ENCODE measurements at places on chromosomes 4 and X. TPM values are rescaled to one million over a fixed set of nuclear protein-coding genes. Genes with fewer than 3 reads are reported as not detected.

- no peaks in the 10 kb centered on the region for H3K36me3 ChIP-seq
- H3K27ac ChIP-seq = no peak overlapping the region
- no peak overlapping the region for H3K4me3 ChIP-seq
- H3K27me3 ChIP-seq = no peaks in the 10 kb centered on the region
- H3K4me1 ChIP-seq = no peaks in the 10 kb centered on the region
Observed at GRCh38 chr4:187550256-187550950, 445.2 kb upstream of the ZFP42 start.

GRCh38 chr4:155532373-155533085 lies 134.1 kb upstream of the GUCY1A1 start:
- no peak overlapping the region for H3K4me3 ChIP-seq
- DNase-seq = no peak
- peaks cover 2% of the 10 kb centered on the region for H3K27me3 ChIP-seq
- no peak overlapping the region for H3K27ac ChIP-seq
- no peaks in the 10 kb centered on the region for H3K36me3 ChIP-seq

DNA sequence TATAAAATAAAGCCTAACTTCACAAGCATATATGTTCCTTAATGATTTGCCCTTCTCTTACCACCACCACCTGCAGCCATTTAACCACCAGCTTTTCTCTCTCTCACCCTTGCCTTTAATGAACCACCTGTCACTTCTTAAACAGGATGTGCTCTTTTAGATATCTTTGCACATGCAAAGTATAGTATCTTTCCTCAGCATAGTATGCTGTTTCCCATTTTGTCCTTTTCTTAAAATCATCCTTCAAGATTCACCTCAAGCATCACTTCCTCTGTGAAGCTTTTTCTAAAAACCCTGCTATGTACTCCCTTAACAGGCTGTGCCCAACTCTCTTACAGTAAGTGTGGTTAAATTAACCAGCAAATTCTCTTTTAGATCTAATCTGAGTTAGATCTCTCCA lies 8.2 kb upstream of the CNOT6L start:
- no peaks in the 10 kb centered on the region for H3K27me3 ChIP-seq
- no peak for DNase-seq
- H3K36me3 ChIP-seq = no peaks in the 10 kb centered on the region
- peaks cover 17% of the 10 kb centered on the region for H3K4me1 ChIP-seq

DNA sequence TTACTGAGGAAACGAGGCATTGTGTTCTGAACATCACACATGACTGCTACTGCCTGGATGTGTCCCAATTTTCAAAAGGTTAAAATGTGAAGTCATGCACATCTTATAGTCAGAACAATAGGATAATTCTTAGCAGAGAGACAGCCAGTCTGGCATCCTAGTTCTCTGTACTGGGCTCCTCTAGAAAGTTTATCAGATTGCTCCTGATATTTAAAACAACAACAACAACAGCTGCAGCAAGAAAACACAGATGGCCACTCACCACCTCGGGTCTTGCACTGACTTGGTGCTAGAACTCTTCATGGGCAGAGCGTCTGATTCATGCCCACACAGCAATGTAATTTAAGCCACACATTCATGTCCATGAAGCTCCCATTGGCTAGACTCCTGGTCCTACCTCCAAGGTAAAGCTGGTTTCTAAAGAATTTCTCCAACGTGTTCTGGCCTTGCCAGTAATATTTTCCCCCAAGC lies 33.3 kb upstream of the SLC2A9 start:
- H3K27me3 ChIP-seq = peaks cover 3% of the 10 kb centered on the region
- H3K4me1 ChIP-seq = no peaks in the 10 kb centered on the region
- no peak overlapping the region for H3K4me3 ChIP-seq
- no peak overlapping the region for H3K27ac ChIP-seq
- peaks cover 13% of the 10 kb centered on the region for H3K36me3 ChIP-seq

GRCh38 chr4:52421811-52422213 lies 237.3 kb downstream of the USP46 start:
- no peaks in the 10 kb centered on the region for H3K27me3 ChIP-seq
- no peak for DNase-seq
- H3K4me3 ChIP-seq = no peak overlapping the region
- no peaks in the 10 kb centered on the region for H3K36me3 ChIP-seq
- no peak overlapping the region for H3K27ac ChIP-seq

- DNase-seq = no peak
- H3K4me3 ChIP-seq = no peak overlapping the region
- H3K27me3 ChIP-seq = no peaks in the 10 kb centered on the region
- H3K27ac ChIP-seq = no peak overlapping the region
- H3K36me3 ChIP-seq = no peaks in the 10 kb centered on the region
- no peaks in the 10 kb centered on the region for H3K4me1 ChIP-seq
Observed at GRCh38 chr4:7598939-7599790, 164.4 kb upstream of the PSAPL1 start.

GRCh38 chr4:94304365-94304971 lies 38.2 kb downstream of the HPGDS start:
- no peak overlapping the region for H3K4me3 ChIP-seq
- peaks cover 14% of the 10 kb centered on the region for H3K4me1 ChIP-seq
- H3K27ac ChIP-seq = no peak overlapping the region
- no peaks in the 10 kb centered on the region for H3K36me3 ChIP-seq

DNA sequence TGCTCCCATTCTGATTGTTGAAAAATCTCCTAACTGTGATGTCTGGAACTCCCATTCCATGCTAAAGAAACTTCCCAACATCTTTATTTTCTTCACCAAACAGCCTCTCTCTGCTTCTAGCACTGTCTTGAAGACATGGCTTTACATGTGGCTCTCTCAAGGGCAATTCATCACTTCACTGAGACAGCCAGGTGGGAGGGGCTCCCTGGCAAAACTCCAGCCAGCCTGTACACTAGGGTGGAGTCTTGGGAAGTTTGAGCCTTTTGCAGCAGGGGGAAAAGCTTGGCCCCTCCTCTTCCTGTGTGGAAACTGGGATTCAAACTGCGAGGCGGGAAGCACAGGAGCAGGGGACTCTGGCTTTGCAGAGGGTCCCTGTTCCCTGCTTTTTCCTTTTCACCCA lies 130.5 kb upstream of the TTC29 start:
- H3K4me1 ChIP-seq = no peaks in the 10 kb centered on the region
- H3K27ac ChIP-seq = no peak overlapping the region
- H3K27me3 ChIP-seq = peaks cover 1% of the 10 kb centered on the region
- no peak for DNase-seq
- H3K36me3 ChIP-seq = no peaks in the 10 kb centered on the region
- H3K4me3 ChIP-seq = no peak overlapping the region

DNA sequence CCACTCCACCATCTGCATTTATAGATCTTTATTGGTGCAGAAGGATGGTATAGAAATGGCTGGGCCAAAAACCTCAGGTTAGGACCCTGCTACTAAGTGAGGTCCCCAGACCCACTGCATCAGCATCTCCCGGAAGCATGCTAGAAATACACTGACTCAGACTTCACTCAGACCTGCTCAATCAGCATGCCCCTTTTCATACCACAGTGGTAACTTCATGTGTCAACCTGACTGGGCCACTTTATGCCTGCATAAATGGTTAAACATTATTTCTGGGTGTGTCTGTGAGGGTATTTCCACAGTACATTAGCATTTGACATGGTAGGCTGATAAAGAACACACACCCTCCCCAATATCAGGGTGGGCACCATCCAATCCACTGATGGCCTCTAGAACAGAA lies 118.6 kb upstream of the VCX3B start:
- H3K4me1 ChIP-seq = no peaks in the 10 kb centered on the region
- no peak for DNase-seq
- H3K4me3 ChIP-seq = no peak overlapping the region
- no peak overlapping the region for H3K27ac ChIP-seq

GRCh38 chr4:76987153-76987591 lies 37.6 kb downstream of the SEPTIN11 start:
- peaks cover 53% of the 10 kb centered on the region for H3K4me1 ChIP-seq
- H3K27ac ChIP-seq = no peak overlapping the region
- H3K4me3 ChIP-seq = no peak overlapping the region
- H3K36me3 ChIP-seq = no peaks in the 10 kb centered on the region

DNA sequence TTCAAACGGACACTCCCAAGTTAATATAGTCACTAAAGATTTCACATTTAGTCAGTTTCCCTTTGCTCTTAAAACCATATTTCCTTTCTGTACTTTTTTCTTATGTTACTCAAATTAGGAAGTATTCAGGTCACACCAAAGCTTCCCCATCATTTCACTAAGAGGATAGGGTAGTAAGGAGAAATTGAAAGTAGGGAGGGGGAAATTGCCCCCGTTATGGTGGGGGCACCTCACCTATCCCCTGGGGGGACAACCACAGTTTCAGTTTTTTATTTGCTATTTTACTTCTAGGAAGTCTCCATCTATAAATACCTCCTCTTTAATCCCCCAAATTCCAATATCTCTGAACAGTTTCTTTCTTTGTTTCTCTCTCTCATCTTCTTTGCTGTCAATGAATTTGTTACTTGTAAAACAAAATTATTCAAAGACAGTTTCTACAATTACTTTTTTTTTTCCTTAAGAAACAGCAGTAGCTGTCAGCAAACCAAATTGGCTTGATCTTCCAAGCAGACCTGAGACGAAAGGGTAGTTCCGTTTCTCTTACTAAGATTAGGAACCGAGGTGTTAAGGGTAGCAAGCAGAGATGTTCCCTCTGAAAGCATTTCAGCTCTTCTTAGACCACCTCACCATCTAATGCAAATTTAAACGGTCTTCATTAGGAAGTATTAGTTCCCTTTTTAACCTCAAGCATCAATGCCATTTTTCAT lies 160.2 kb upstream of the KLF3 start:
- peaks cover 44% of the 10 kb centered on the region for H3K4me1 ChIP-seq
- no peak overlapping the region for H3K4me3 ChIP-seq
- no peak for DNase-seq

DNA sequence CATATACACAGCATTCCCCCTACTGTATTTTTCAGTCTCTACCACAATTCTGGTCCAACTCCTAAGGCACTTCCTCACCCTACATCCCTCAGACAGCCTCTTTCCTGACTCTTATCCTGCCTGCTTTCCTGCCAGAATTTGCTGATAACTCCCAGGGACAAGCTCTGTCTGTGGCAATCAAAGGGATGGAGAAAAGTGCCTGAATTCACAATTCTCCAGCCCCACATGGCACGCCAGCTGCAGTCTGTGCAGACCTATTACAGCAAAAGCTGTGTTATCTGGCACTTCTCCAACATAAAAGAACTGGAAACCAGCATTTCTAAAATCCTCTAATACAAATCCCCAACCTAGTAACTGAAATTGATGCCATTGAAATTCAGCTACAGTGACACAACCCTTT lies 404.8 kb downstream of the KLHL13 start:
- H3K27ac ChIP-seq = no peak overlapping the region
- H3K36me3 ChIP-seq = no peaks in the 10 kb centered on the region
- H3K4me1 ChIP-seq = no peaks in the 10 kb centered on the region
- no peaks in the 10 kb centered on the region for H3K27me3 ChIP-seq
- no peak for DNase-seq

GRCh38 chr4:36692586-36692985 lies 411.2 kb downstream of the DTHD1 start:
- no peaks in the 10 kb centered on the region for H3K27me3 ChIP-seq
- no peaks in the 10 kb centered on the region for H3K4me1 ChIP-seq
- no peak overlapping the region for H3K4me3 ChIP-seq

DNA sequence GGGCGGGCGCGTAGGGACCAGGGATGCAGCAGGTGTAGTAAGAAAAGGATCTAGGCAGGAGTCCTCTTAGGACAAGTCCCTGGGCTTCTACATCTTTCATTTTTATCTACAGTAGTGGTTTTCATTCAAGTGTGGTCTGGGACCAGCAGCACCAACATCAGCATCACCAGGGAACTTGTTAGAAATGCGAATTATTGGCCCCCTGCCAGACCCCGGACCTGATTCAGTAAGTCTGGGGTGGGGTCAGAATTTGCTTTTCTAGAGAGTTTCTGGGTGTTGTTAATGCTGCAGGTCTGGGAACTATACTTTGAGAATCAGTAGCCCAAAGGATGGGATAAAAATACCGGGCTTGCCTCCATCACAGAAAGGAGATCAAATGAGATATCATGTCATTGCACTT lies 1.3 kb upstream of the PCYT1B start:
- no peak overlapping the region for H3K4me3 ChIP-seq
- DNase-seq = no peak
- no peaks in the 10 kb centered on the region for H3K36me3 ChIP-seq

GRCh38 chrX:23884427-23885024 lies 23.2 kb downstream of the APOO start:
- DNase-seq = no peak
- peaks cover 15% of the 10 kb centered on the region for H3K4me1 ChIP-seq
- no peak overlapping the region for H3K27ac ChIP-seq
- no peak overlapping the region for H3K4me3 ChIP-seq

GRCh38 chr4:156746111-156746510 lies 225.5 kb downstream of the PDGFC start:
- no peak overlapping the region for H3K4me3 ChIP-seq
- no peaks in the 10 kb centered on the region for H3K27me3 ChIP-seq
- no peak for DNase-seq
- H3K36me3 ChIP-seq = no peaks in the 10 kb centered on the region
- no peak overlapping the region for H3K27ac ChIP-seq

DNA sequence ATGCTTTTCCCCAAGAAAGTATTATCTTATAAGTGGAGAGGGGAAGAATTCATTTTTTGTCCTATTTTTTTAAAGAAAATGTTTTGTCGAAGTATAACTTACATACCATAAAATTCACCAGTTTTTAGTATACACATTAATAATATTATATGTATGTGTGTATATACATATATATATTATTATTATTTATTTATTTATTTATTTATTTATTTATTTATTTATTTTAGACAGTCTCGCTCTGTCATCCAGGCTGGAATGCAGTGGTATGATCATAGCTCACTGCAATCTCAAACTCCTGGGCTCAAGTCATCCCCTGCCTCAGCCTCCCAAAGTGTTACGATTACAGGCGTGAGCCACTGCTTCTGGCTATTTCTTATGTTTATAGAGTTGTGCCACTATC lies 334.1 kb downstream of the ZNF674 start:
- no peaks in the 10 kb centered on the region for H3K36me3 ChIP-seq
- DNase-seq = no peak

- no peak overlapping the region for H3K27ac ChIP-seq
- no peak for DNase-seq
- H3K4me3 ChIP-seq = no peak overlapping the region
- no peaks in the 10 kb centered on the region for H3K4me1 ChIP-seq
- H3K36me3 ChIP-seq = no peaks in the 10 kb centered on the region
Observed at GRCh38 chrX:139559383-139560042, 29.0 kb downstream of the F9 start.

- H3K4me3 ChIP-seq = no peak overlapping the region
- H3K4me1 ChIP-seq = no peaks in the 10 kb centered on the region
- no peak overlapping the region for H3K27ac ChIP-seq
- H3K27me3 ChIP-seq = peaks cover 37% of the 10 kb centered on the region
- DNase-seq = no peak
Observed at GRCh38 chr4:154497889-154498288, 6.3 kb upstream of the DCHS2 start.

Gene H2BW2
- not detected for total RNA-seq

Gene NEIL3
- 18.2 TPM for total RNA-seq

Gene IL13RA2
- not detected for total RNA-seq

Gene KDR
- not detected for total RNA-seq

Gene SULT1B1
- 0.11 TPM for total RNA-seq

Gene AWAT1
- total RNA-seq = not detected

Gene PAGE2
- total RNA-seq = not detected
